Stimulated activated CD4-positive, alpha-beta T cell treated with anti-CD3 and anti-CD28 coated beads, Interleukin-4, amount 100 ng/mL, for 24 hours (primary cell): ENCODE measurements at places on chromosomes 11 and 22.

GRCh38 chr11:126084608-126084912, 21.9 kb upstream of the CDON start:
- DNase-seq, result no peak

GRCh38 chr22:17250380-17251082, 31.3 kb upstream of the ADA2 start:
- no peak for DNase-seq

GRCh38 chr11:80700386-80700785, 1259.6 kb upstream of the TENM4 start:
- no peak for DNase-seq

DNA sequence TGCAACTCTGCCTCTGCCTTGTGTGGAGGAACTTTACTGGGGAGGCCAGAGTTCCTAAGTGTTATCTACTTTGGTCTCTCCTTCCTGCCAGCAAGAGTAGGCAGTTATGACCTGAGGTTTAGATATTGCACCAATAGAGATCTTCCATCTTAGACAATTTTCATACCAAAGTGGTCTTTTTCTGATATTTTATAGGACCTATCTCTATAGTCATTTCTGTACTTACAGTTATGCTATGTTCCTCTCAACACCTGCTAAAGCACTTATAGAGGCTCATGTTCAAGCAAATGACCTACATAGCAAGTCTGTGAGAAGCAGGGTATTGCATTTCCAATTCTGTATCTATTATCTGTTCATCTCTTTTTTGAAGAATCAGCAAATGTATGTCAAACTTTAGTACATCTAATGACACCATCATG, 80.8 kb downstream of the HORMAD2 start:
- no peak for DNase-seq

DNA sequence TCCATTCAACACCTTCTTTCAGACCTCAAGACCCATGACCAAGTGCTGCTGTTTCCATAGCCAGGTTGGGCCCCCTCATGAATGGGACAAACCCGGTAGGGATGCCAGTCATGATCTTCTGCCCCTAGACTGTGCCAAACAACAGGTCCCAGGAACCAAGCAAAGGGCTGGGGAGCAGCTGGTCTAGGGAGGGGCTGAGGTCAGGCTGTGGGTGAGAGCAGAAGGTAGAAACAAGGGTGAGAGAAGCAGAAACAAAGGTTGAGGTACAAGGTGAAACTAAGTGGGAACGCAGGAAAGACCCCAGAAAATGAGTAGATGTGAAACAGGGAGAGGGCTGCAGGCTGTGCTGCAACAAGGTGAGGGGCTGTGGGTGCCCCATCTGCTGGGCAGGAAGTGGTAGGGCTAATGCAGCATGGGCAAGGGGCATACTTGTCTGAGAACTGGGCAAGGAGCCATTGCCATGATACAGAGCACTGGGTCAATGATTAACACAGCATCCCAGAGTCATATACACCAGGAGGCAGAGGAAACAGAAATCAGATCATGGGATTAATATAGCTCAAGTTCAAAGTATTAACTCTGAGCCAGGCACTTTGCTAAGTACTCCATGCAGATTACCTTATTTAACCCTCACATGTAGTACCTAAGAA, 45.9 kb downstream of the SLC1A2 start:
- no peak for DNase-seq

DNA sequence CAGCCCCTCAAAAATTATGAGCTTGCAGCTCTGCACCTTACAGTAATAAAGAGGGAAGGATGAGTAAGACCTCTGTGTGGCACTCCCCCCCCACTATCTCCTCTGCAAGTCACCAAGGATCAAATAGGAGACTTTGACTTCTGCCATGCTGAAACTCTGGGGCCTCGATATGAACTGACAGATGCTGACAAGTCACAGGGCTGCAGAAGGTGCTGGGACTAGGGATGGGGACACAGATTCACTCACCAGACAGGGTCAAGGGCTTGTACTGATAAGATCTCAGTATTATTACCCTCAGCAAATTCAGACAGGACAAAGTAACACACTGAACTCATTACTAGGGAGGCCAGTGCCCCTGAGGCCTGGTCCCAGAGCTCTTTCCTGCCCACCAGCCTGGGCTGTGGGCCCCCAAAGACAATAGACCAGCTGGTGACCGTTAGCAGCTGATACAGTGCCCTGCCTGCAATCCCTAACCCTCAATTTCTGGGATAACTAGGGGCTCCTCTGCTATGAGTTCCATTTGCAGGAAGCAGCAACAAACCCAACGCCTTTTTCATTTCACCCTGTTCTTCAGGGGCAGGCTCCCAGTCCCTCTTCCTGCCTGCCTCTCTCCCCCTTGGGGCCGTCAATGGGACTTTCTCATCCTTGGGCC, 20.1 kb downstream of the TMPRSS13 start:
- DNase-seq, result no peak

DNA sequence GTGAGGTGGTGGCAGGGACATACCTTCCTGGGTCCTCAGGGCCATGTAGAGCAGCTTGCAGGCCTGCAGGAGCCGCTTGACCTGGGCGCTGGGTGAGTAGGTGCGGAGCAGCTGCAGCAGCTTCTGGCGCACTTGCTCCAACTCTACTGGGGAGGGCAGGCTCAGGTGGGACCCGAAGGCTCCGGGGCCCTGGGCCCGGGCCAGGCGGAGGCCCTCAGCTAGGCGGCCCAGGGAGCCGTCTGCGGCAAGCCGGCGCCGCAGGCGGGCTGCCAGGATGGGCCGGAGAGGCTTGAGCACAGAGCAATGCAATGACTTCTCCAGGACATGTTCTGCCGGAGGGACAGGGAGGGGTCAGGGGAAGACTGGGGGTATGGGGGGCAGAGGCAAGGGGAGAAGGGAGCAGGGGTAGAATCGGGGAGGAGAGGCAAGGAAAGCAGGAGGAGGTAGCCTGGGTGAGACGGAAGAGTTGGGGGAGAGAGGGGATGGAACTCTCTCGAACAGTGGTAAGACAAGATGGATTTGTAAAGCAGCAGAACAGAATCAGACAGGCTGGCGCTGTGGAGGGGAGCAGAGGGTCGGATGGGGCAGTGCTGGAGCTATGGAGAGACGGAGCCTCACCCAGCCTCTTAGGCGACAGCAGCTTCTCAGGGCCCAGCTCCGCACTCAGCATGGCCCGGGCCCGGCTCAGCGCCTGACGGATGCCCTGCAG, 2.2 kb downstream of the RIN1 start:
- no peak for DNase-seq

GRCh38 chr11:2300936-2301630, 635 bp downstream of the C11orf21 start:
- DNase-seq, result peak; percentile 32

- DNase-seq, result no peak
Observed at GRCh38 chr22:44403602-44404329, 91.0 kb upstream of the SHISAL1 start.

DNA sequence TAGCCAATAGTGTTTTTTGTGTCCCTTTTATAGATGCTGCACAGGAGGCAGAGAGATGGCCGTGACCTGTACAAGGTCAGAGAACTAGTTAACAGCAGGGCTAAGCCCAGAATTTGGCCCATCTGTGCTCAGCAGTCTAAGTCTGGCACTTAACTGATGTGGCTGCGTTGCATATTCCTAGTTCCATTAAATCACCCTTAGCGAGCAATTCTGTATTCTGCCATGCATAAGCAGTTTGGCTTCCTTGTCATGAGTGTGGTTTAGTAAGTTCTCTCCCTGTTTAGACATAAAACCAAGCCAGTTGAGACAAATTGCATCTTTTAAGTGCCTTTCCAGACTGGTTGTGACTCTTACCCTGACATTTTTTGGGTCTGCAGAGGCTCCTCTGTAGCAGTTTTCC, 230.6 kb upstream of the TENM4 start:
- no peak for DNase-seq
